Stimulated activated CD4-positive, alpha-beta T cell treated with anti-CD3 and anti-CD28 coated beads, Interleukin-1b, Interleukin-23, amount 100 ng/mL, for 1 hour (primary cell): ENCODE measurements at places on chromosomes 5 and 9.

DNA sequence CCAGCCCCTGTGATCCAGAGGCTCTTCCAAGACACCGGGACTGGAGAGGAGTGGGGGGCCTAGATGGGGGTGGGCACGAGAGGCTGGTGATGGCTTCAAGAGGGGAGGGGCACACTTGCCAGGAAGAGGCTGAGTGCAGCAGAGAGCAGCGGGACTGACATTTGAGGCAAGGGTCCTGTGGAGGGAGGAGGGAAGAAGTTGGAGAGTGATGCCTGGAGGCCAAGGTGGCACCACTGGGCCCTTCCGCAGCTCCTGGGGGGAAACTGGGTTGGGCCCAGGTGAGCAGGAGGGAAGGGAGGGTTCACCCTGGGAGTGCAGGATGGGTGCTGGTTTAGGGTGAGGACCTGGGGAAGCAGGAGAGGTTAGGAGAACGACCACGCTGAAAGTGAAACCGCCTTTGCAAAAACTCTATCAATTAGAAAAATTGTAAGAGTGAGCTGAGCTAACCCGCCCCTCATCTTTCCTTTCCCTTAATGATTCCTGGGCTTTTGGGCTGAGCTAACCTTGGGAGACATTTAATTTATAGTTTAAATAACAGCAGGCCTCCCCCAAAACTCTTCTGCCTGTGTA, 26.2 kb downstream of the ABO start:
- no peak for DNase-seq

- no peak for DNase-seq
Measured at GRCh38 chr9:131671133-131671520, 68.7 kb downstream of the RAPGEF1 start.

DNA sequence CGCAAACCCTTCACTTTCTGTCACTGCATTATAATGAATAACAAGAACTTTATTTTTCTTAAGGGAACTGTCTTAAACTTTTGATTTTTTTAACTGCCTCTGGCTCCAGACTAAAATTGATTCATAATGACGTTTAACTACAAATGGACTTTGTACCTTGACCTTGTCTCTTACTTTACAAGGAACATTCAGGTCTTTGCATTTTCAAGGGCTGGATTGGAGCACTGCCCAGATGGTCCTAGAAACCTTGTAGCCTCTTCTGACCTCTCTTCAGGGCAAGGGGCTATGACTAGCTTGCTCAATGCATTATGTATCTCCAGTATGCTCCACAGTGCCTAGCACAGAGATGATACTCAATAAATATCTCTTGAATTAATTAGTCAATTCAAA, 612.6 kb upstream of the CLINT1 start:
- no peak for DNase-seq

DNA sequence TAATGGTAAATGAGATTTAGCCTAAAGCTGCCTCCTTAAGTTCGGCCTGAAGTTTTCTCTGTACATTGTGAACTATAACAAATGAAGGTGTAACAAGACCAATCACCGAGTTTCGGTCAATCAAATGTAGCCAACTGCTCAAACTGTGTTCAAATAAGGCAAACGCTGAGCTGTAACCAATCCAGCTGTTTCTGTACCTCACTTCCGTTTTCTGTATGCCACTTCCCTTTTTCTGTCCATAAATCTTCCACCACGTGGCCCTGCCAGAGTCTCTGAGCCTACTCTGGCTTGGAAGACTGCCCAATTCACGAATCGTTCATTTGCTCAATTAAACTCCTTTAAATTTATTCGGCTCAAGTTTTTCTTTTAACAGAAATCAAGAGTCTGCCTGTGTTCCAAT, 193.5 kb upstream of the KLF9 start:
- DNase-seq, result no peak

- DNase-seq, result no peak
Measured at GRCh38 chr5:82405618-82406204, 127.6 kb upstream of the RPS23 start.

GRCh38 chr5:74432216-74432615, 208.3 kb downstream of the ENC1 start:
- DNase-seq, result no peak

GRCh38 chr9:127769929-127770582, 8.4 kb downstream of the SH2D3C start:
- DNase-seq, result no peak

DNA sequence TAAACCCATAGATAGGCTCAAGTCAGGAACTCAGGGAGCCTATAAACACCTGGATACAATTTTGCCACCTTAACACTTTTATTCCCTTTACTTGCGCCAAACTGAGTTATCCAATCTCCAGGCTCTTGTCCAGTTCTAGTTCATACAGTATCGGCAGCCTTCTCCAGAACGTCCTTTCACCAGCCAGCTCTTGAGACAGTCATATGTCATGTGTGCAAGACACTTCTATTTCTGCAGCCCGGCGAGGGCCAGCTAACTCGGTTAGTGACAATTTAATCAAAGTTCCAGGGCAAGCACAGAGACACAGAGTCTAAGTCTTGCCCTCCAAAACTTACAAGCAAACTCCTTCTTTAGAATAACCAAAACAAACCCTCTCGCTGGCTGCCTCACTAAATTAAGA, 12.9 kb downstream of the ABCA1 start:
- no peak for DNase-seq

- DNase-seq, result no peak
Measured at GRCh38 chr5:176918613-176919012, 19.5 kb upstream of the HK3 start.

DNA sequence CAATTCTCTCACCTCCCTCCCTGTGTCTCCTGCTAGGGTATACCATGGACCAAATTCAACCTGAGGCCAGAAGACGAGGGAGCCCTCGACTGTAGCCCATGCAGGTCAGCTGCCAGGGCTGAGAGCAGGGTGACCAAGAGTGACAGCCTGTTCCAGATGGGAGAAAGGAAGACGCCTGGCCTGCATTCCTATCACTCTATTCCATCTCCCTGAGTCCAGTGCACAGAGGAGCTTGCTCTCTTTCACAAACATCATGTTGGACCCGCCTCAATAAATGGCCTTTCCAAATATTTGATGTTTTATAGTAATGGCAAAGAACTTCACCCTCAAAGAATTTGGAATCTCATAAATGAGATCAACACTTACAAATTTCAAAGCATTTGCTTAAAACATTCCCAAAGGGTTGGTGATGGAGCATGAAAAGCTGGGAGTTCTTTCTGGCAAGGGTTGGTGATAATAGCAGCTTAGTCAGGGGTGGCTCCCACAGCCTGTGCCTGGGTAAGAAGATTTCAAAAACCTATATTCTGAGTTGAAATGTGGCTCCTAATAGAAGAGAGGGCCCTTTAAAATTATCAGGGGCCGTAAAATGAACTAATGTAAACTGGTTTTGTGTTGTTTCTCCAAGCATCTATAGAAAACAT, 393.1 kb downstream of the EFNA5 start:
- DNase-seq, result no peak

GRCh38 chr5:58999804-59000203, 416.9 kb downstream of the RAB3C start:
- no peak for DNase-seq

GRCh38 chr5:77993855-77994318, 217.7 kb upstream of the TBCA start:
- no peak for DNase-seq

DNA sequence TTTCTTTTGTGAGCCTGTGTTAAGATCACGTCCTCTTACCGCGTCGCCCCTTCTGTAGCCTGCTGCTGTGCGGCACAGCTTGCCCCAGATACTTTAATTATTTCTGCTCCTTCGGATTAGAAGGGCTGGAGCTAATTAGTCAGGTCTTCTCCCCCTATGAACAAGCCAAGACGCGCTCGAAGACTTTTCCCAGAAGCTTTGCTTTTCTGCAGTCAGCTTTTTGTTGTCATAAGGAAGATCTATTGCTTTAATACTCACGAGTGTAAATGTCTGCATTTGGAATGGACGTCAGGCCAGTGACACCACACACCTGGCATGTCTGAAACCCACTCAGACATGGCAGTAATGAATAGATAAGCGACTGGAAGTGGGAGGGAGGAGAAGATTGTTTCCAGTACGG, 37.0 kb downstream of the PRUNE2 start:
- no peak for DNase-seq

DNA sequence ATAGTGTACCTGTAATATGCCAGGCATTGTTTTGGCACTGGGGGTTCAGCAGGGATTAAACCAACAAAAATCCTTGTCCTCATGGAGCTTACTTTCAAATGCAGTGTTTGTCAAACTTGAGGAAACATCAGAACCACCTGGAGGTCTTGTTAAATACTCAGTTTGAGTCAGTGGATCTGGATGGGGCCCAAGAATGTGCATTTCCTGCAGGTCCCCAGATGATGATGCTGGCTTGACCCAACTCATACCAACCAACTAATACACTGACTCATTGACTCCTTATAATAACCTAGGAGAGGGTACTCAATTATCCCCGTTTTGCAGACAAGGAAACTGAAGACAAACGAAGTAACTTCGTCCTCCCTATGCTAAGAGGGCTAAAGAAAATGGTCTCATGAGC, 11.3 kb downstream of the WWC1 start:
- DNase-seq, result no peak

DNA sequence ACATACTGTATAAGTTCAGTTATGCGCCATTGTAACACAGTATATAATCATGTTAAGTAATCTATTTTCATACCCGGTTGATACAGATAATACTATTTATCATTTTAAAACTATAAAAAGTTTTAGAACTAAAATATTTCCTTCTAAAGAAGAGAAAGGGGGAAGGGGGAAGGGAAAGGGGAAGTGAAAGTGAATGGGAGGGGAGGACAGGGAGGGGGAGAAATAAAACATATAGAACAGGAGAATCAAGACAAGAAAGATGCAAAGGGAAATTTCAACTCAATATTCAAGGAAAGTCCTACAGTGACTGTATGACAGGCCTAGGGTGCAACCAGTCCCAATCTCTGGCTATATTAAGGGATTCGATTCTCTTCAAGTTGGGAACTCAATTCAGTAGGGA, 1278.8 kb downstream of the MAT2B start:
- DNase-seq, result no peak

GRCh38 chr5:17067657-17068392, 131.7 kb upstream of the MYO10 start:
- no peak for DNase-seq

- DNase-seq, result no peak
Measured at GRCh38 chr5:31800351-31800750, 161.4 kb downstream of the PDZD2 start.

DNA sequence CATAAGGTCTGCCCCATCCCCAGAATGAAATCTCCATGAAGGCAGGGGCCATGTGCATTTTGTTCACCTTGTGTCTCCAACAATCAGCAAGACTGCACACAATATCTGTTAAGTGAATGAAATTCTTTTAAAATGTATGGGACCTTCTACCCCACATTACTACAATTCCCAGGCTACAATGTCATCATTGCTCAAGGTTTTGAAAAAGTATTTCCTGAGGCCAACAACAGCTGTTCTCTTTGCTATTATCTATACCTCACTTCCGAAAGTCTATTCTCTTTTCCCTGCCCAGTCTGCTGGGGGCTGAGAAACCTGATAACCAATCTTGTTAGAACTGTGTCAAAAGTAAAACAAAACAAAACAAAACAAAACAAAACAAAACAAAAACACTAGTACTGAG, 29.2 kb downstream of the HOMER1 start:
- no peak for DNase-seq

DNA sequence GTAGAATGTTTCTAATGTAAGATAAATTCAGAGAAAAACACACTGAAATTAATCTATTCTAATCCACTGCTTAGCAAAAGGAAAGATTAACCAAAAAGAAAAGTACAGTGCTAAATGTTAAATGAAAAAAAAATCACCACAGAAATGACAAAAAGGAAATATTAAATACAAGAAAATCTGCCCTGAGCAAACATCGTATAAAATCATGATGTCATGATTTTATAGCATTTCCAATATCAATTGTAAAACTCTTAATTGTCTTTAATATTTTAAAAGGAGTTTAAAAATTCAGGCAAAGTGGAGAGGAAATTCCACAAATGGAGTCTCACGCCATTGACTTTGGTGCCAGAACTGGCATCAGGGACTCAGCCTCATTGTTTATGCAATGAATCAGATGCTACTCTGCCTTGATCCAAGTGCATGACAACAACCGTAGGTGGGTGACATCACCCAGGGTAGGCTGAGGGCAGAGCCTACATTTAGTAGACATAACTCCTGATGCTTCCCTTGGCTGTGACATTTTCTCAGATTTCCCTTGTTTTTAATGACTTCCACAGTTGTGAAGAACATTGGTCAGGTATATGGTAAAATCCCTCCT, 696.8 kb downstream of the SEMA5A start:
- DNase-seq, result no peak

- DNase-seq, result no peak
Measured at GRCh38 chr9:83754383-83754977, 46.7 kb upstream of the UBQLN1 start.
